ENCODE measurements at places on chromosomes 1 and 21. TPM values are rescaled to one million over a fixed set of nuclear protein-coding genes. Genes with fewer than 3 reads are reported as not detected.

DNA sequence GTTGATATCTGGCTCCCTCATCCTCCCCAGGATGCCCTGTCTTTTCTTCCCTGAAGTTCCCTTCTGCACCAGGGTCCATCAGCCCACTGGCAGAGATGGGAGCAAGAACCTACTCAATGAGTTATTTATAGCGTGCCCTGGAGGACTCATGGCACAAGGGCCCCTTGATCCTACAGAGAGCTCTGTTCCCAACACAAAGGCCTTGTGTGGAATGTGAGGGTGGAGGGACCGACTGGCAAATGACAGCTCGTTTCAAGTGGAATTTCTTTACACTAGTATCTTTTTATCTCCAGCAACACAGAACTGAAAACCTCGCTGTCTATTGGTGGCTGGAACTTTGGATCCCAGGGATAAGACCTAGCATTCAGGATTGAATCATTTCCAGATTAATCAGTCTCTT lies 22.4 kb downstream of the CHI3L2 start:
- DNase-seq, result no peak

GRCh38 chr21:42782723-42783242 lies 96.6 kb downstream of the WDR4 start:
- DNase-seq, result no peak

DNA sequence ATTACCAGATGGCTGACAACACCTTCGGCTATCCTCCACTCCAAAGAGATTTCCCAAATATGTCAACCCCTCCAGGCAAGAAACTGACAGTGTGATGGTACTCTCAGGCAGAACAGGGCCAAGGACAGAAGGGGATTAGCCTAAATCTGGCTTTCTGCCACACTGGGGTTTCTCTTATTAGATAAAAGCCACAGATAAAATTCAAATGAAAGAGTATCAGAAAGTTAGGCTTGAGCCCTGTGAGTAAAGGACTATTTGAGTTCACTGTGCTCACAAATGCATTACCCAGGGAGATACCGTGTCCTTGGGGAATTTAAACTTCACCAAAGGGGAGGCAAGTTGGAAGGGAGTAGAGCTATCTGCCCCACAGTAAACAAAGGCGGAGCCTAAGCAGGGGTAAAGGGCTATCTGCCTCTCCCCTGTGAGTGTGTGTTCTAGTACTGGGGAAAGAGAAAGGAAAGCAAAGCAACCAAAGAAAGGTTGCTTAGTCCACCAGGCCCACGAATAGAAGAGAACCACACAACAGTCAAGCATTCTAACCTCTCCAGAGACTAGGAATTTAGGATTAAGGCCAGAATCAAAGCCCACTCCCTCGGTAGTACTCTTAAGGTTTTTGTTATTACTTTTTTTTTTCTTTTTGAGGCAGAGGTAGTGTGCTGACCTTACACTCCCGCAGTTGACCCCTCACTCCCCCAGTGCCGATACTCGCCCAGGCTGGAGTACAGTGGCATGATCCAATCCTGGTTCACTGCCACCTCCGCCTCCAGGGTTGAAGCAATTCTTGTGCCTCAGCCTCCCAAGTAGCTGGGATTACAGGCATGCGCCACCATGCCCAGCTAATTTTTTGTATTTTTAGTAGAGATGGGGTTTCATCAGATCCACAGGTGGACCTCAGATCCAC lies 12.7 kb downstream of the TPM3 start:
- no peak for DNase-seq

- no peak for DNase-seq
Observed at GRCh38 chr1:94048413-94049164, 72.4 kb downstream of the ABCA4 start.

DNA sequence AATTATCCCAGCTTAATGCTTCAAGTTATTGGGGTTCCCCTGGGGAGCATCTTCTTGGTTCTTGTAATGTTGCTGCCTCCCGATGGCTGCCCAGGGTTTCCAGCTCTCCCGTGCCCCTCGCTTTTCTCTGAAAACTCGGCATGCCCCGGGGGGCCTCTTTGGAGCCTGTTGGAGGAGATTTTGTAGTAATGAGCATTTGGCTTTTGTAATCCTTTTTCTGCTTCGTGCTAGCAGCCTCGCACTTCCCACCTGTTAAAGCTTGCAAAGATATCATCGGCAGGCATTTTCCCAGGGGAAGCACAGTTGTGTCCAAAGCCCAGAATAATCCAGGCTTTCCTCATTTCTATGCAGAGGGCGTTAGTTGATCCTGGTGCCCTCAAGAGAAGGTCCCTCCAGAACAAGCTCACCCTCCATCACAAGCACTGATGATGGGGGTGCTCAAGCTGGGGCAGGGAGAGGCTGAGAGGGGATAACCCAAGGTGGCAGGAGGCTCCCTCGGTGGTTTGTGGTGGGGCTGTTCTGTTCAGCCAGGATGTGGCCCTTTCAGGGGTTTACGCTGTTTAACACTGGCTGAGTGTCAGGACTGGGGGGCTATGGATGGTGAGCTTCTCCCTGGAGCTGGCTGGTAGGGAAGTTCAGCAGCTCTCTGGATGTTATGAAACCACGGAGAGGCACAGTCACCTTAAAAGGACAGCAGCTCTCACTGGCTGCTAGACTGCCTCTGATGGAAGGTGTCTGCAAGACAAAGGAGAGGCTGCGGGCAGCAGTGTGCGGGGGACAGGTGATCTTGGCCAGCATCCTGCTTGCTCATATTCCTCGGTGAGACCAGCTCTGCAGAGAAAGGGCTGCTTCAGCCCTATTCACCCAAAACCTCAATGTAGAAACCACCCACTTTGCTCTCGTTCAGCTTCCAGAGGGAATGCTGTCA lies 477.1 kb upstream of the VAMP3 start:
- no peak for DNase-seq

DNA sequence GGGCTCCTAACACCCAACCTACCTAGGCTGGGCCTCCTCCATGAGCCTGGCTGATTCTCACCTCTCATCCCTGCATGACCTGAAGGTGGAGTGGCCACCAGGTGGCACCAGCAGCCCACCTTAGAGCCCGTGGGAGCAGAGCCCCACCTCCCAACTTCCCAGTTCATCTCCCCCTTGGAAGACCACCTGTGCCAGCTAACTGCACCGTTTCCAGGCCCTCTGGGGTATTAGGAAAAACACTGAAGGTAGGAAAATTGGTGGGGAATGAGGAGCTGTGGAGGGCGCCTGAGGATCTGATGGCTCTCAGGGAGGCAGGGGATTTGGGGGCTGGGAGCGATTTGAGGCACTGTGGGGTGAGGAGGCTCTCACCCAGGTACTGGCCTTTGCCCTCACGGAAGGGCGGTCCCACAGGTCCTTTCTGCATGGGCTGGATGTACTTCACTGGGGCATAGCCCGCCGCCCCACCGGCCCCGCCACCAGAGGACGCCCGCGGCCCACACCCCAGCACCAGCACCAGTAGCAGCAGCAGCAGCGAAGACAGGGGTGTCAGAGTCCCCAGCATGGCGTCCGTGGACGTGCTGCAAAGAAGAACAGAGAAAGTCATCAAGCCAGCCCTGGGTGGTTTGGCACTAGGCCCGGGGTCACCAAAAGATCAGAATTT lies 11.1 kb downstream of the ADPRS start:
- peak; percentile 81 for DNase-seq

DNA sequence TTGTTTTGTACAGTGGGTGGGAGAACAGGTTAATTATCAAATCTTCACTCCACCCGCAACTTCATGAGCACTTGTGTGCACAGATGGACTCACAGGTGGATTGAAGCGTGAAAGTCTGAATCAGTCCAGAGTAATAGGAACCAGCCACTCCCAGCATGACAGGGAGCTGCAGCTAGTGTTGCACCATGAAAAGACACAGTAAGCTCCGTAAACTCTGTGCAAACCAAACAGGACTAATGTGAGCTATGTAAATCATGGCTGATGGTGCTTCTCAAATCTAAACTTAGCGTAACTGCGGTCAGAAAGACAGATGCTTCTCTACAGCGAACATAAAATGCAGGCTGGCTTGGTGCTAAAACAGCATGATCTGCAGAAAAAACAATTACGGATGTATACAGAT lies 114.4 kb downstream of the CENPF start:
- DNase-seq, result no peak

IARS2 gene
- total RNA-seq, result 66.6 TPM

DNA sequence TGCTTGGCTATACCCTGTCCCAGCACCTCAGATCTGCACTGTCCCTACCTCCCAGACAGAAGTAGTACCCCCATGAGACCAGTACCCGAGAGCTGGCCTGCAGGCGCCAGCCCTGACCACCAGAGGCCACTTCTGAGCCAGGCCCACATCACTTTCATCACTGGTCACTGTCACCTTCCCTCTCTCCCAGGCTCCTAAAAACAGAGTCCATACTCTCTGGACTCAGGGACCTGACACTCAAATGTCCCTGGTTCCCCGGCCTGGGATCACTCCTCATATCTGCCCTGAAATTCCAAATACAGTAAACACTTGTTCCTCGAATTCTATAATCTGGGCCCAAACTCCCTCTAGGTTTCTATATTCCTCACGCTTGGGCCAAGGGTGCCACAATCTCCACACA lies 18.7 kb downstream of the TMEM53 start:
- no peak for DNase-seq

C1orf210 gene
- total RNA-seq, result not detected

COL8A2 gene
- 0.23 TPM for total RNA-seq

TTC22 gene
- total RNA-seq, result 1.4 TPM

MTARC1 gene
- not detected for total RNA-seq

DNA sequence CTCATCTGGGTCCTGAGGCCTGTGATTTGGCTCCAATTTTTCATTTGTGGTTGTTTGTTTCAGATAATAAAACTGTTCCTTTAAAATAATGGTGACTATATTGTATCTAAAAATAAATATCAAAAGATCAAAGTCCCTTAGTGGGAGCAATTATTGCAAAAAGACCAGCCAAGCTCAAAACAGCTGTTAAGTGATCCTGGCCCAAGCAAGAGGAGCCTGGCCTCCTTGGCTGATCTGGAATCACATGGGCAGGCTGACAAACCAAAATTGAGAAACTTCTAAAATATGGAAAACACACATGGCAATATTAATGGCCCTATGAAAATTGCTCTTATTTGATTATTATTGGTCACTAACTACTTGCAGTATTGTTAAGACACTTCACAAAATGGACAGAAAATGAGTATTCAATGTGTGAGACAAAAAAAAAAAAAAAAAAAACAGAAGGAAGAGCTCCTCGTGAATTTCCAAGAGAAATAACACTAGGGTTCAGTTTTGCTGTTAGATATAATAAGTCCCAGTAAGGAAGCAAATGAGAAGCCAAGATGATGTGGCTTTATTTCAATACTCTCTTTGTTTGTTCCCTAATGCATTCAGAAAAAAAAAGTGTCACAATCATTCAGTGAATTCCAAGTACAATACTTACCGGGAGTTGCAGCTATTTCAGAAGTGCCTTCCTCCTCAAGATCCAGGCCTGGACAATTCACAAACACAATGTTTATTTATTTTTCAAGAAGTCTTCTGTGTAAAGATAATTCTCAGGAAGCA lies 105.1 kb downstream of the SEC16B start:
- DNase-seq, result no peak

- no peak for DNase-seq
Observed at GRCh38 chr1:25026730-25027450, 96.8 kb upstream of the RUNX3 start.

- no peak for DNase-seq
Observed at GRCh38 chr1:210587566-210587965, 258.9 kb downstream of the HHAT start.

GRCh38 chr1:246595146-246595545 lies 28.9 kb downstream of the CNST start:
- no peak for DNase-seq

- DNase-seq, result no peak
Observed at GRCh38 chr1:204102029-204102611, 29.2 kb downstream of the SOX13 start.

MUL1 gene
- total RNA-seq, result 14.6 TPM

- no peak for DNase-seq
Observed at GRCh38 chr1:94634977-94635416, 93.4 kb upstream of the F3 start.

DNA sequence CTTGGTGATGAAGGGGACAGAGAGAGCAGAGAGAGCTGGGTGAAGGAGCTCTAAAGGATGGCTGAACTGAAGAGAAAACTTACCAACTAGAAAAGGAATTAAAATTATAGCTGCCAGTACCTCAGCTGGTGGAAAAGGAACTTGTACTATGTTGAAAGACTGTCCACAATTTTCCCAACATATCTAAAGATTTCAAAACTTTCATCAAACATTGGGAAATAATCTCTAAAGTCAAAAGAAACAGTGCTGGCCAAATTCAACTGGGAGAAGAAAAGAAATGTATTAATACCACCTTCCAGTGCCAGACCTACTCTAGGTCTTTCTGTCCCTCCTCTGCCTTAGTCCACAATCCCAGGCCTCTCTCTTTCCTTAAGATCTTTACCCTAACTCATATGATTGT lies 6.1 kb downstream of the SMG5 start:
- no peak for DNase-seq

LCE5A gene
- total RNA-seq, result not detected

HS2ST1 gene
- total RNA-seq, result 4.5 TPM

KRTAP19-4 gene
- total RNA-seq, result not detected

TMEM51 gene
- 0.35 TPM for total RNA-seq

SPATA45 gene
- not detected for total RNA-seq

ZNF326 gene
- total RNA-seq, result 32.2 TPM

DNA sequence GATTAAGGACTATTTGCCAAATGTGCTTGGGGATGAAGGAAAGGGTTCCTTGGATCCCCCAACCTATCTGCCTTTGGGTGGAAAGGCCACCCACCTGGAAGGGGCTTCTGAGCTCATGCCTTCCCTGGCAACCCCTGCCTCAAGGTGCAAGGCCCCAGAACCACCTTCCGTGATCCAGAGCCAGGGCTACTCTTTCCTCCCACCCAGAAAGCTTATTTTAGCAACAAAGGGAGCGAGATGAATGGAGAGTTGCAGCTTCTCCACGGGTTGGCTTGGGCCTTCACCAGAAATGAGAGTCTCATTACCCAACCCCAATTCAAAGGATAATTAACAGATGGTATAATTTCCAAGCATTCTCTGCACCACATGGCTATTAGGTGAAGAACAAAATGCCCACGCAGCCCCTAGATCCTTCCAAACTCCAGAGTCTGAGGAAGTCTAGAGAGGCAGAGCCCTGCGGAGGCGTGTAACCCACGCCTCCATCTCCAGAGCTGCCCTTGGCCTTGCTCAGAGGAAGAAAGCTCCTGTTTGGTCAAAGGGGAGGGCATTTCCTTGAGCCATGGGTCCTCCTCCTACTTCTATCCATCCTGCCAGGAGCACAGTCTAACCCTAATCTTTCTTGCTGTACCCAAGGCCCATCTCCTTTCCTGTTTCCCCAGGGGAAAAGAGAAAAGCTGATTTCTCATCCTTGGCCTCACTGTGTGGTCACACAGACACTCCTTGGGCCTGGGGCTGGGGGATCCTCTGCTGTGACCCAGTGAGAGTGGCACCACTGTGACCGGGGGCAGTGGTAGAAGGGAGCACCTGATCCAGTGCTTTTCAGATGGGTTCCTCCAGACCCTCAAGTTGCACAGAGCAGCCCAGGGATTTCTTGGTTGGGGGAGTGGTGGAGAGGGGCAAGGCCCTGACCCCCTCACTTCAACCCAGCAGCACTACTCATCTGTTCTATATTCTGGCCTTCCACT lies 1.7 kb upstream of the CELSR2 start:
- DNase-seq, result no peak

GRCh38 chr1:119485201-119485600 lies 21.8 kb upstream of the HSD3B1 start:
- DNase-seq, result no peak

LDLRAD1 gene
- not detected for total RNA-seq

All from activated naive CD4-positive, alpha-beta T cell treated with anti-CD3 and anti-CD28 coated beads, Interleukin-2, amount 50 U/mL, for 72 hours (primary cell).